NB4 (cell line): ENCODE measurements at places on chromosomes 4 and X.

DNA sequence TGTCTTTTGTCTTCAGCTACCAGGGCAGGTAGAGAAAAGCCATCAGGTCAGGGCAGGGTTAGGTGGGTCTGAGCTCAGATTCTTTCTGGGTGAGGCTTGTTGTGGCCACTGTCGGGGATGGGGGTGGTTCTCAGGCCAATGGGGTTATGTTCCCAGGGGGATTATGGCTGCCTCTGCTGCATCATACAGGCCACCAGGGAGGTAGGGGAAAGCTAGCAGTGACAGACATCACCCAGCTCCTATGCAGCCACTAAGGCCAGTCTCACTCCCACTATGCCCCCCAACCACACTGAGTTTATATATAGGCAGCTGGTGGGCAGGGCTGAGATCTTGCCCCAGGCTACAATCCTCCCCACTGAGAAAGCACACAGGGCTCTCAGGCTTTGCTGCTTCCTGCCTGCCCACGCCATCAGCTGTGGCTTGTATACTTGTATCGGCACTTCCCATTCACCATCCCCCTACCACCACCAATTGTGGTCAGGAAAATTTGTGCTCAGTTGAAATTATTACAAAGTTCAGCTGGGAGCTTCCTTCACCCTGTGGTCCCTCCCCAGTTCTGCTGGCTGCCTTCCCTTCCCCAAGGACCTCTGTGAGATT lies 72.6 kb upstream of the PTPN13 start:
- DNase-seq, result peak; percentile 63

DNA sequence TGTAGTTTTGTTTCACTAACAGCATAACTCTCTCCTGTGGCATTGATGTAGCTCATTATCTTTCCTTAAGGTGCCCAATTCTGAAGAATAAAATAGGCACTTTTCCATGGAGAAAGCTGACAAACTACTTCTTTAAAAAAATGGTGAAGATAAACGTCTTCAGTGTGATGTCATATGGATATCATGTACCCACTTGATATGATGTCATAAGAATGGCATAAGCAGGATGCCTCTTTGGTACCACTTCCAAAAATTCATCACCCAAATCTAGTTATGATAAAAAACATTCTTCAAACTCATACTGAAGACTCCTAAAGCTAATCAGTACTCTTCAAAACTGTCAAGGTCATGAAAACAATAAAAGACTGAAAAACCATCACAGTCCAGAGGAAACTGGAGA lies 2.9 kb upstream of the CXCL3 start:
- no peak for DNase-seq

GRCh38 chr4:40243386-40243948 lies 46.6 kb downstream of the RHOH start:
- no peak for DNase-seq

DNA sequence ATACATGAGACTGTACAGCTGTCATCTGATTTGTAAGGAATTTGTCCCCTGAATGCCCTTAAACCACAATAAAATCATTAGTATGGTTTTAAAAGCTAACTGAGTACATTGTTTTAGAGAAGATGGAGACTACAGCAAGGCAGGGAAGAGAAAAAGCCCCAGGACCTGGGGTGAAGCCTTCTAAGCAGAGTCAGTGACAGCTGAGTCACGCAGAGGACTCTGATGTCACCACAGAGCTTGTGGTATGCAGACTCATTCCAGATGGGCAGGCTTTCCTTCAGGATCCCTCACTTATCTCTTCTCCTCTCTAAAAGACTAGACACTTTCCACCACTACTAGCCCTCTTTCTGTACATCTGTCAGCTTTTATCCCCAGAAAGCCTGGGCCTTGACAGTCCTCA lies 97.1 kb upstream of the ATOH1 start:
- DNase-seq, result peak; percentile 3

DNA sequence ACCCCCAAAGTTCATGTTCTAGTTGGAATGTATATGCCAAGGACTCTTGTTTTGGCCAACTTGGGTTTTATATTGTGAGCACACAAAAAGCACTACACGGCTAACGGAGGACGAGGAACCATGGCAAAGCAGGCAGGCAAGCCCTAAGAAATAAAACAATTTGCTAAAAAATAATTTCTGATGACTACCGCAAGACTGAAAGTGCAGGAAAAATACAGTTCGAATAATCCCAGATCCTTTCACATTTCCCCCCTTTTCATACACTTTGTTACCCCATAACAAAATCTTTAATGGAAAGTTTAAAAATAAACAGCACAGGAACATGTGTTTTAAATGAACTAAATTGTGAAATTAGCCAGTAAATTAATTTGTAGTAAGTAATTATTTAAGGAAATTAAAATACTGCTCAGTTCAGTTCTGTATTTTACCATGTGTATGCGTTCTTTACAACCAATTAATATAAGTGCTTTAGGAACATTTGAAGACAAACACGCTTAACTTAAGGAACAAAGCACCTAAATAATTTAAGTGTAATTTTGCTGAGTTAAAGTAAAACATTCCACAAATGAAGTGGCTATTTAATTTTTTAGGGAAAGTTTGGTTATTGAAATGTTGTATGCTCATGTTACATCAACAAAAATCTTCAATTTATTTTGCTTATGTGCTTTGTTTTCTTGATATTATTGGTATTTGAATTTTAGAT lies 12.4 kb upstream of the PITX2 start:
- no peak for DNase-seq

GRCh38 chr4:38659346-38659745 lies 4.7 kb upstream of the KLF3 start:
- DNase-seq, result no peak
